ENCODE measurements at places on chromosomes 4 and X. TPM values are rescaled to one million over a fixed set of nuclear protein-coding genes. Genes with fewer than 3 reads are reported as not detected.

- DNase-seq = no peak
Observed at GRCh38 chrX:79181401-79181800, 36.9 kb downstream of the GPR174 start.

DNA sequence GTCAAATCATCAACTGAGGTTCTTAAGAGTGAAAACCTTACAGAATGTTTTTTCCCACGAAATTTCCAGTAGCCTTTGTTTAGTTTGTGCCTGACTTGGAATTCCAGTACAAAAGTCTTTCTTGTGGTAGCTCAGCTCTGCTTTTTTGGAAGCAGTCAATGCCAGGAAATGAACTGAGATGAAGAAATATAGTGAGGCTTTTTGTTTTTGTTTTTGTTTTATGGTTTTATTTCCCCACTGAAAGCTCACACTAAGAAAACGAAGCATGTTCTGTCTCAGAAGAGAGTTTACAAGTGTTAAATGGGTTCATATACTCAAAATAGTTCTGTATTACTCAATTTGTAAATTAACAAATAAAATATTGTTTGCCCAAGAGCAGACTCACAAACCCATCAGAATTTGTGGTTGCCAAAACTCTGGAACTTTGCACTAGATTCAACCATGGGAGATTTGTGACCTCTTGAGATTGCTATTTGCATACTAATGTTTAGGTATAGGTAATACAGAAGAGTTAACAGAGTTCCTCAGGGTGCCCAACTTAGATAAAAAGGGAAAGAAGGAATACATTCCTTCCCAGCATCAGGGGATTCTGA lies 1060.8 kb downstream of the FAT4 start:
- no peak for DNase-seq

DNA sequence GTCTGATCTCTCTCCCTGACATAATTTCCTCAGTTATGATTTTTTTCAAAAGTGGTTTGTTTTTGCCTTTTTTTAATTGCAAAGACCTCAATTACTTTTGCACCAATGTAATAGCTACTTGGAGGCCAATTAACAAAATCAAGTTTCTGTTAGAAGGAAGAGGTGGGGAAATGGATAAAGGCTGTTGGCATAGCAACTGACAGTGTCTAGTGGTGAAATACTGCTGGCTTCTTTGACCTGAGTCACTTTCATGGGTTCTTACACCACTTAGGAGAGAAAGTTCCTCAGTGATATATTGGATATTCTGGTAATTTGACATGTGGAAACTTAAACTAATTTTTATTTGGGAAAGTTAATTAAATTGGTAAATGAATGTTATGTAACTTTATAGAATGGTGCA lies 26.5 kb upstream of the ATP8A1 start:
- DNase-seq = no peak

DNA sequence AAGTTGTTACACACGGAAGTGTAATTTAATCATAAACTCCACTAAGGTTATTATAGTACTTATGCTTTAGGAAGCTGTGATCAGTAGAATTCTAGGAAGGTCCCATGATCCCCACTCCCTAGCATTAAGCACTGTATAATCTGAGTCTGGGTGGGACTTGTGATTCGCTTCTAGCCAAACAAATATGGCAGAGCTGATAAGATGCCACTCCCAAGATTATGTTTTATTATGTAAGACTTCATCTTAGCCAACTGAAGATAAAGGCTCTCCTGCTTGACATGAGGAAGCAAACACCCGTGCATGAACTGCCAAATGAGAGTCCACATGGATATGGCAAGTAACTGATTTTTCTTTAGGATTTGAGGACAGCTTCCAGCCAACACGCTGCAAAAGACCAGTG lies 186.4 kb upstream of the NDST3 start:
- DNase-seq = no peak

PORCN gene
- 15.2 TPM for total RNA-seq

DNA sequence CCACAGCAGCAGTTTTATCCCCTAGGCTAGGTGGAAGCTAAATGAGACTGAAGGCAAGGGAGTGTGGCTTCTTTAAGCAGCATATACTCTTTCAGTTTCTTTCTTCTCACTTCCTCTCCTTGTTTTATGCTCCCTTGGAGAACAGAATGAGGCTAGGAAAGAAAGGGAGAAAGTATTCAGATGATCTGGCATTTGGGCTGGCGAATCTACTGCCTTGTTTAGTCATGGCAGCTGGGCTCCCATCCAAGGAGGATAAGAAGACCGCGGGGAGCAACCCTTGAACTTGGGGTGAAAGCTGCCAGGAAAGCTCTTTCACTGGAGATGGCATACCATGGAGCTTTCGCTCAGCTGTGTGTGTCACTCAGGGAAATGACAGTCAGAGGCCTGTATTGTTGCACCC lies 72.1 kb downstream of the ARHGEF38 start:
- peak; percentile 80 for DNase-seq

- peak; percentile 21 for DNase-seq
Observed at GRCh38 chr4:142081025-142081424, 444.6 kb downstream of the IL15 start.

DNA sequence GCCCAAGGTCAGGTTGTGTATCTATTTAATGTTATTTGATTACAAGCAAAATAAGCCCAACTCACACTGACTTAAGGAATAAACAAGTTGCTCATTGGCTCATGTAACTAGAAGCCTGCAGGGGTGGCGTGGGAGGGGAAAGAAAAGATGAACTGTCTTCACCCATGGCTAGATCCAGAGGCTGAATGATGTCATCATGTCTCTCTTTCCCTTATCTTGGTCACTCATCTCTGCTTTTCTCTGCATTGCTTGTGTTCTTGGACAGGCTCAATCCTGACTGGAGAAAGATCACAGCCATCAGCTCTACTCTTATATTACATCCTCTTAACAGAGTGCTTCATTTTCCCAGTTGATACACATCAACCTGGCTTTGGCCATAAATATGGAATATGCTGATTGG lies 290.0 kb upstream of the DIAPH2 start:
- no peak for DNase-seq

DNA sequence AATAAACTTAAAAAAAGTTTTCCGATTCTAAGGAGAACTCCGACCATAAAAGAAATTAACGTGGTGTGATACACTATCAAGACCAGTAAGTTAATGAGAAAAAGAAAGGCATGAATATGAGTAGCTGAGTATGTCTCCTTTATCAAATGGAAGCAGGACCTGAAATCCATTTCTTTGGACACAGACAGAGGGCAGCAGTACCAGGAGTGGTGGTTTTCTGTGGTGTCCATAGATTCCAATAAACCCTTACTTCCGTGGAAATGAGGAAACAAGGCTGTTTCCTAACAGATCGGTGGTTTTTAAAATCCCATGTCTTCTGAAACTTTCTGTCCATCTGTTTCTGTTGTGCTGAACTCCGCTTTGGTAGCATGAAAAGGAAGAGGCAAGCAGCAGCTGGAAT lies 128.5 kb upstream of the TSPAN5 start:
- DNase-seq = no peak

DNA sequence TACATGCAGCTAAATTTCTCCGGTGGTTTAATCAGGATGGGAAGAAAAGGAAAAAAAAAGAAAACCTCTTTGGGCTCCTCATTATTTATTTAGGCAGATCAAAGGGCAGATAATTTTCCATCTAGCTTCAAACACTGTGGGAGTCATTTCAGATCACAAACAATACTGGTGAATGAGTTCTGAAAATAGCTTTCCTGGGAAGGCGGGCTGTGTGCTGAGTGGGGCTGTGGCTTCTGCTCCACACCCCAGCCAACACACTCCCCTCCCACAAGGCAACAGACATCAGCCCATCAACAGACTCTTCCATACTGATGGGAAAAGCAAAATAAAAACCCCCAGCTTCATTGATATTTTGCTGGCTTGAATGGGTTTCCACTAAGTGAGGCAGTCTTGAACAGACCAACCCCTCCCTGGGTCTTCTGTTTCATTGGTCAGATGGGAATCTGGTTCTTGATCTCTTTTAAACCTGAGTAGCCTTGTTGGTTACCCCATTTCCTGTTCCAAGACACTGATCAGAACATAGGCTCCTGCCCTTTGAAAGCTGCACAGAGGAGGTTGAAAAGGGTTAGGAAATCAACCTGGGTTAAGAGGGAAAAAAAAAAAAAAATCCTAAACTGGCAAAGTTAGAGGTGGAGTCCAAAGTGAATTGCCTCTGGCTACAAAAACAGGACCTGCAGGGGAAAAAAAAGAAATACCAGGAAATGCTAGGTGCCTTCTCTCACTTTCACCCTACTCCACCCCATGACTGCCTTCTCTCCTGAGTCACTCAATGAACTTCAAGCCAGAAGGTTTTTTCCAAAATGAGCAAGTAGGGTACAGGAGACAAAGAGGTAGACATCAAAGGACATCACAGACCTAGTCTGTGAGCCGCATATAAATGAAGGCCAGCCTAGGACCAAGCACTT lies 20.0 kb downstream of the AMOT start:
- no peak for DNase-seq

GRCh38 chr4:127012549-127012948 lies 620.2 kb upstream of the INTU start:
- peak; percentile 25 for DNase-seq

GRCh38 chrX:41332408-41333002 lies 1.5 kb upstream of the DDX3X start:
- peak; percentile 35 for DNase-seq

IGSF1 gene
- total RNA-seq = not detected

DNA sequence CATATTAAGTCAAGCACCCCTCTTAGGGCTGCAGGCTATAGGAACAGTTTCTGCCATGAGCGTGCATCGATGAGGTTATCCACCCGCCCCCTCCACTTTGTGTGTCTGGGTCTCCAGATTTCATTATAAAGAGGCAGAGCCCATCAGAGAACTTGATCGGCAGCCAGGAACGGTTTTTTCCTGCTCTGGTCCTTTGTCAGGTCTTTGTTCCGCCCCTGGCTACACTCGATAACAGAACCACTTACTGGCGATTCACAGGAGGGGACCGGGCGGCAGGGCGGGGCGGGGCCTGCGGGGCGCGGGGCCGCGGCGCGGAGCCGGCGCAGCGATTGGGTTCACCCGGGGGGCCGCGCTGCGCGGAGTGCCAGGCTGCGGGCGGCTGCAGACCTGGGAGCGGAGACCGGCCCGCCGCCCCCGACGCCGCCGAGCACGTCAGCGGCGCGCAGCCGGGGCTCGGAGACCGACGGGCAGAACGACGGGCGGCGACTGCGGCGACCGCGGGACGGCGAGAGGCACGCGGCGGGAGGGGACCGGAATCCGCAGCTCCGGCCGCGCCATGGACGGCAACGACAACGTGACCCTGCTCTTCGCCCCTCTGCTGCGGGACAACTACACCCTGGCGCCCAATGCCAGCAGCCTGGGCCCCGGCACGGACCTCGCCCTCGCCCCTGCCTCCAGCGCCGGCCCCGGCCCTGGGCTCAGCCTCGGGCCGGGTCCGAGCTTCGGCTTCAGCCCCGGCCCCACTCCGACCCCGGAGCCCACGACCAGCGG lies at the start of gene SLC10A4:
TSS of gene SLC10A4 (plus strand) at position 338 of the 771 bp plus-strand sequence. CDS start at position 557, 219 bp downstream.
- no peak for DNase-seq

- DNase-seq = no peak
Observed at GRCh38 chr4:158769175-158769921, 522 bp downstream of the FNIP2 start.

MBNL3 gene
- total RNA-seq = 0.17 TPM

ADGRG4 gene
- total RNA-seq = not detected

- DNase-seq = no peak
Observed at GRCh38 chrX:37690119-37690518, 4.5 kb downstream of the XK start.

- no peak for DNase-seq
Observed at GRCh38 chr4:88827442-88827841, 129.8 kb upstream of the NAP1L5 start.

- DNase-seq = no peak
Observed at GRCh38 chrX:133440081-133440796, 24.9 kb upstream of the GPC4 start.

ERCC6L gene
- total RNA-seq = 19.0 TPM

PDZD4 gene
- total RNA-seq = 8.2 TPM

DNA sequence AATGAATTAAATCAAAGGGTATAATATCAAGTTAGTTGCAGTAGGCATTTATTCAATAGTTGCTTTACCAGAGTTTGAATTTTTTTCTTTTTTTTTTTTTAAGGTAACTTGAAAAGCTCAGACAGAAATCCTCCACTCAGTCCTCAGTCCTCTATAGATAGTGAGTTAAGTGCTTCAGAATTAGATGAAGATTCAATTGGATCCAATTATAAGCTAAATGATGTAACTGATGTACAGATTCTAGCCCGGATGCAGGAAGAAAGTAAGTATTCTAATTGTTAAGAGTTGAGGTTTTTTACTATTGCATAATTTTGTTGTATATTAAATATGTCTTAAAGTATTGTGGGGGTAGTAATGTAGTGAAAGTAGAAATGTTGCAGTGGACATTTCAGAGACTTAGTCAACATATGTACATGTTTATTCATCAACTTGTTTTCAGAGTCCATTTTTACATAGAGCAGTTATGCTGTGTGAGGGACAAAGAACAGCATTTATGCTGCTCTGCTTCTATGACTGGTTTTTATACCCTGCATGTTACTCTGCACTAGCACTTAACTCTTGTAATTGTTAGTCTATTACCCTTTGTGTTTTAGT lies 38.4 kb downstream of the SLAIN2 start:
- DNase-seq = no peak

GRCh38 chr4:35541888-35542213 lies 702.5 kb downstream of the ARAP2 start:
- no peak for DNase-seq

DNA sequence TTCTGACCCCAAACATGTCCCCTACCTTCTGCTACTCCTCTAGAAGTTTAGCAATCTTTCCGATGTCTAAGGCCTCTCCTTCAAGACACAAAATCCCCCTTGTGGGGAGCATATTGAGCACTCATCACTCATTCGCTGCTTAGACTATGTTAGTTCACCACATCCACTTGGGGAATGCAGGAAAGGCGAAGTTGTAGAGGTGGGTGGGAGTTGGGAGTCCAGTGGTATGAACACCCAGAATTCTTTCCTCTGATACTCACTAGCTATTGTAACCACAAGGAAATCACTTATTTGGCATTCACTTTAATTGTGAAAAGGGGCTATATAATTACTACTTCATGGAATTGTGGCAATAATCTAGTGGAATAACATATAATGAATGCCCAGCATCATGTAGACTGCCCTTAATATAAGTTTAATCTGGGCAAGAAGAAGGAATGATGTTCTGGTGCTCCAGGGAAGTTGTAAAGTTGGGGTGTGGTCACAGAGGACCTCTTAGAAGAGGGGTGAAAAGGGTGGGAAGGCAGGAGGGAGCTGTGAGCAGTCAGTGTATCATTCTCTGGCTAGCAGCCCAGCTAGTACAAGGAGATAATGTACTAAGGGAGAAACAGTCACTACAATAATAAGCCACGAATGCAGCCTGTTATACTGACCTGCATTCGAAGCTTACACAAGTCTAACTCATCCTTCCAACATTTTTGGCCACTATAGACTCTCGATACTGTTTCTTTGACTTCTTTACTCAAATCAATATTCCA lies 468.2 kb upstream of the DIPK2B start:
- DNase-seq = peak; percentile 96

DNA sequence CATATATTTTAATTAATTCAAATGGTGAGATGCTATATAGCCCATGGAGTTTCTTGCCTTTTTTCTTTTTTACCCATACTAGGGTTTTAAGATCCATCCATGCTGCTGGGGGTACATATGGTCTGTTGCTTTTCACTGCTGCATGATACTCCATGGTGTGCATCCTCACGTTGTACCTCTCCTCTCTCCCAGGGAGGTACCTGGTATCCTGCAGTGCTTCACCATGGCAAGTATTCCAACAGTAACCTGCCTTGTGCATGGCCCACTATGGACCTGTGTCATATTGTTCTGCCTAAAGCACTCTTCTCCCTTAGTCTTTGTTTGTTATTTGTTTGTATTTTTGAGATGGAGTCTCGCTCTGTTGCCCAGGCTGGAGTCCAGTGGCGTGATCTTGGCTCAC lies 114.3 kb upstream of the GPC4 start:
- DNase-seq = no peak

RBMXL3 gene
- not detected for total RNA-seq

USP26 gene
- total RNA-seq = not detected
